ENCODE measurements at places on chromosomes 1 and 21.
A peak's percentile ranks its signal among the peaks of the same experiment; 100 is the strongest.

DNA sequence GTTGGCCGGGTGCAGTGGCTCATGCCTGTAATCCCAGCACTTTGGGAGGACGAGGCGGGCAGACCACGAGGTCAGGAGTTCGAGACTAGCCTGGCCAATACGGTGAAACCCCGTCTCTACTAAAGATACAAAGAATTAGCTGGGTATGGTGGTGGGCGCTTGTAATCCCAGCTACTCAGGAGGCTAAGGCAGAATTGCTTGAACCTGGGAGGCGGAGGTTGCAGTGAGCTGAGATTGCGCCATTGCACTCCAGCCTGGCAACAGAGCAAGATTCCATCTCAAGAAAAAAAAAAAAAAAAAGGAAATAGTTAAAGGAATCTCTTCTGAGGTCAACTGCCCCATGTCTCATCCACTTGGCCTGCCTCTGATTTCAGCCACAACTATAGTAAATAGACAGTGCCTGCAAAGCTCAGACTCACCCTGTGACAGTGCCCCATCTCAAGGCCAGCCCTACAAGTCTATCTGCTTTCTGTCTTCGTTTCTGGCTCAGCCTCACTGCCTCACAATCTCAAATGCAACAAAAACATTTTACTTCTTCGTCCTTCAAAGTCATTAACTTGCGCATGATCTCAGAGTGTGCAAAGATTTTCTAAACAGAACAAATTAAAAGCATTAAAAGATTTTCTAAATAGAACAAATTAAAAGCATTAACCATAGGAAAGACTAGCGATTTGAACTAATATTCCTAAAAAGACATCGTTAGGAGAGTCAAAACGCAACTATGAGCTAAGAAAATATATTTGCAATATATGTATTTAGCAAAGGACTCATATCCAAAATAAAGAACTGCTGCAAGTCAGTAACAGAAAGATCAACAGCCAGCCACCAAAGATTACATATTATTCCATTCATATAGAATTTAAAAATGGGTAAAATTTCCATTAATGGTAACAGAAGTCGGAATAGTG lies 65.0 kb upstream of the PRDX6 start:
- DNase-seq: no peak

- DNase-seq: no peak
Observed at GRCh38 chr21:33980276-33980916, 64.8 kb upstream of the ATP5PO start.

DNA sequence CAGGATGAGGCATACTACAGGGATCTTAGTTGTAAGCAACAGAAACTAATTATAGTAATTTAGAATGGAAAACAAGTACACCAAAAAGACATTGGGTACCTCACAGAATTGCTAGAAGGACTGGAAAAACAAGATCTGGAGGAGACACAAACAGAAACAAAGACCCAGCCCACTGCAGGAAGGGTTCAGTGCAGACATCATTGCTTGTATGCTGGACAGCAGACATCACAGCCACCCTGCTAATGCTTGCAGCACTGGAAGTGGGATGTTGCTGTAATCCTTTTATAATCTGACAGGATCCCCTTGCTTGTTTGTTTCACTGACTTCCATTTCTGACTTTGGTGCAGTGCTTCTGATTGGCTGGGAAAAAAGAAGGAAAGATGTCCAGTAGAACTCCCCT lies 111.4 kb upstream of the ZNF678 start:
- no peak for DNase-seq

GRCh38 chr1:235147269-235147668 lies 13.8 kb downstream of the RBM34 start:
- no peak for DNase-seq

- DNase-seq: no peak
Observed at GRCh38 chr1:48645883-48646282, 130.8 kb downstream of the BEND5 start.

GRCh38 chr1:193448682-193449461 lies 262.5 kb upstream of the B3GALT2 start:
- no peak for DNase-seq

DNA sequence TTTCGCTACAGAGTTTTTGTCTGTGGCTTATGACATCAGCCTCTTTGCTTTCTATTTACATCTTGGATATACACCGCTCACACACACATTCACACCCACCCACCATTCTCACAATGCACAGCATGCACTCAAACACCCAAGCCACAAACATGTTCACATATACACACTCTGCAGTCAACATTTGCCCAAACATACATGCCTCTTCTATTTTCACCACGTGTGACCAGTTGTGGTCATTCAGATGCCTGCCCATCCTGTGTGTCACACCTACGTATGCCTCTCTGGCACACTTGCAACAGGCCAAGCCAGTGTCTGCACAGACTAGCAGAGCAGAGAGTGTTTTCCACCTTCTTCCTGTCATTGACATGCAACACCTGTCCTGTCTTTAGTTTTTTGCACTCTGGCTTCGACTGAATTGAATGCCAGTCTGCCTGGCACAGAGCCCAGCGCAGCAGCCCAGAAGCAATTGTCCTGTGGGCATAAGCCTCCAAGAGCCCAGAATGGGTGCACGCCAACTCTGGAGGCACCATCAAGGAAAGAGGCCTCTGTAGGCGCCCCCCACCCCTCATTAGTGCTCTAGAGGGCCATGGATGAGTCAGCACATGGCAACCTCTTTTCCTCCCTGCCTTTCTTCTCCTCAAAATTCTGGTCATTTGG lies 37.7 kb upstream of the LRRN2 start:
- DNase-seq: no peak

DNA sequence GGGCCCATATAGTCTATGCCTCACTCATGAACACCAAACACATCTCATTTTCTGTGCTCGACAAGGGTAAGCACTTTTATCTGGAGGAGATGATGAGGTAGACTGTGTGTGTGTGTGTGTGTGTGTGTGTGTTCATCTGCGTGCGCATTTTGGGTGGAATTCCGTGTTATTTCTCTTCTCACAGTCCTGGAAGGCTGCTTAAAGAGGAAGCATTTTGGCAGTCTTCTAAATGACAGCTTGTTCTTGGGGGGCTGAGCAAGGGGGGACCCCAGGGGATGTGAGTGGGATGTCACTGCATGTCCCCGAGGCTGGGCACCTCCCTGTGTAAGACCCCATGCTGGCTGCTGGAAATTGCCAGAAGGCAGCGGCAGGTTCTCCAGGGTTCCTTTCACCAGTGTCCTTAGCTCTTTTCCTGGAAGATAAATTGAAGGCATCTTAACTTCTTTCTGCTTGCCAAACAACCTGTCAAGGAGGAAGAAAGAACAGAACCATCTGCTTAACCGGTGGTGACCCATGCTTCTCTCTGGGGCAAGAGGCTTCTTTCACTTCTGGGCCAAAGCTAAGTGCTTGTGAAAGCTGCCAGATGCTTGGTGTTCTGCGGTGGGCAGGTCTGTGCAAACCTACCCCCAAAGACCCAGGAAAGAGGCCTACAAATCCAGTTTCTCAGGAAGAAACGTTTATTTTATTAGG lies 9.9 kb upstream of the RD3 start:
- DNase-seq: no peak

GRCh38 chr1:204453141-204453772 lies 41.3 kb downstream of the PIK3C2B start:
- peak; percentile 46 for DNase-seq

DNA sequence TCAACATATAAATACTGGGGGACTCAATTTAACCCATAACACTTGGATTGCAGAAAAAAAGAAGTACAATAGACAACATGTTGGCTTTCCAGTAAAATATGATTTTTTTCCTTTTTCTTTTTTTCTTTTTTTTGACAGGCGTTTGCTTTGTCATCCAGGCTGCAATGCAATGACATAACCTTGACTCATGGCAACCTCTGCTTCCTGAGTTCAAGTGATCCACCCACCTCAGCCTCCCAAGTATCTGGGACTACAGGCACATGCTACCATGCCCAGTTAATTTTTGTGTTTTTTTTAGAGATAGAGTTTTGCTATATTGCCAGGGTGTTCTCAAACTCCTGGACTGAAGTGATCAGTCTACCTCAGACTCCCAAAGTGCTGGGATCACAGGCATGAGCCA lies 1512.0 kb upstream of the PRMT6 start:
- DNase-seq: no peak

DNA sequence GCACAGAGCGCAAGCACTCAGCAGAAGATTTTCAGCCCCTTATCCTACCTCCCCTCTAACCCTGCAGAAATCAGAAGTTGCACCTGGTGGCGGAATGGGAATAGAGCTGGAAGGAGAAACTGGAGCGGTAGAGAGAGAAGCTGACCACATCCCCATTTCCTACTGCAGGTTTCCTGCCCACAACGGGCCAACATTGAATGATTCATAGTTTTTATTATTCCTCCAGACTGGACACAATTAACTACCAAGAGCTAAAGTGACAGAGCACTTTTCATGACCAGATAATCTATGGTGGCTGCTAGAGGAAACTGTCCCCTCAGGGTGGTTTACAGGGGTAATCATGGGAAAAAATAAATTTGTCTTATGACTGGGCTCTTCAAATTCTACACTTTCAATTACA lies 21.3 kb upstream of the LRRC8D start:
- DNase-seq: no peak

- no peak for DNase-seq
Observed at GRCh38 chr1:58441699-58442098, 104.8 kb downstream of the OMA1 start.

DNA sequence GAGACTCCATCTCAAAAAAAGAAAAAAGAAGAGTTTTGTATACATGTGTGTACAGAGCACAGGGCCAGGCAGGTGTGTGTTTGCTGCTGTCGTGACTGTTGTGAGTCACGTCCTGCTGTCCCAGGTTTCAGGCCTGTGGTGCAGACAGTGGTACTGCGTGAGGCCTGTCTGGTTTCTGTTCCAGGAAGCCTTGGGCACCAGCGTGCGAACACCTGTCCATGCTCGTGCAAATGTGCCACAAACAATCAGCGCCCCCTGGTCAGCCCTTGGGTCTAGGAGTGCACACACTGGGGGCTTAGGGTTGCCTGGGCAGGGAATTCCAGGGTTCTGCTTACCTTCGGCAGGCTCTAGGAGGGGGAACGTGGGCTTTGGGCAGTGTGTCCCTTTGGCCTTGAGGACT lies 16.9 kb downstream of the GPR157 start:
- no peak for DNase-seq

GRCh38 chr1:17585266-17585987 lies 45.9 kb downstream of the ARHGEF10L start:
- DNase-seq: no peak

Data from stimulated activated CD8-positive, alpha-beta memory T cell treated with anti-CD3 and anti-CD28 coated beads, Interleukin-4, amount 100 ng/mL, for 1 hour (primary cell).